ENCODE measurements at places on chromosomes 5 and 9. TPM values are rescaled to one million over a fixed set of nuclear protein-coding genes. Genes with fewer than 3 reads are reported as not detected.

- DNase-seq, result no peak
- no peak overlapping the region for H3K27ac ChIP-seq
- H3K4me3 ChIP-seq, result no peak overlapping the region
- H3K36me3 ChIP-seq, result no peaks in the 10 kb centered on the region
- H3K27me3 ChIP-seq, result no peaks in the 10 kb centered on the region
- H3K4me1 ChIP-seq, result no peaks in the 10 kb centered on the region
Observed at GRCh38 chr9:72758944-72759343, 193.9 kb downstream of the ALDH1A1 start.

GLRX gene
- 42.8 TPM for total RNA-seq

PDZD2 gene
- 8.6 TPM for total RNA-seq

FAM151B gene
- total RNA-seq, result 2.5 TPM

DNA sequence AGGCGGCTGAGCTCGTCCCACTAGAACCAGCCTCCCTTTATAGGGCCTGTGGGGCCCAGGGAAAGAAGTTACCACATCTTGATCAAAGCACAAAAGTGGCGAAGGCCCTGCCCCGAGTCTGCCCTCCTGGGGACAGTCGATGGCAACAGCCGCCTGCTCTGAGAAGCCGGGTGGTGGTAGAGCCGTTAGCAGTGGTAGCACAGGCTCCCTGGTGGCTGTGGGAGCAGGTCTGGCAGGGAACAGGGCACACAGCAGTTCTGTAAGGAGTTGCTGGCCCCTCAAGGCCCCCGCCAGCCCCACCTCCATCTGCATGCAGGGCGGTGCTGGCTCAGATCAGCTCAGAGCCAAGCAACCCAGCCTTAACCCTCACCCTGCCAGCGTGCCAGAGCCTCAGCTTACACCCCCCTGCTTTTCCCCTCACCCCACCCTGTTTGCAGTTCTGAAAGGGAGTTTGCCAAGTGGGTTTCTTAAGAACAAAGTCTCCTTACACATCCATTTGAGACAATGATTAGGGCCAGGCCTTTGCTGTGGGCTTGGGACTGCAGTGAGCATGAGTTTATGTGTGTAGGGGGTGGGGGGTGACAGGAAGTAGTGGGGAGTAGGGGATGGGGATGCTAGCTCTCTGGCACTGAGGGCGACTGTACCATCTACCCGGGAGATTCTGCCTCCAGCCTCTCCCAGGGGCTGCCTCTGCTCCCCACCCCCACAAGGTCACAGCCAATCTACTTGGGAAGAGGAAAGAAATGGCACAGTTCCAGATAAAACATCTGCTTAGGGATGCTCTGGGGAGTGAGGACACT lies 11.8 kb downstream of the ACSL6 start:
- DNase-seq, result peak; percentile 56
- no peaks in the 10 kb centered on the region for H3K4me1 ChIP-seq
- no peaks in the 10 kb centered on the region for H3K36me3 ChIP-seq
- H3K4me3 ChIP-seq, result no peak overlapping the region
- H3K27ac ChIP-seq, result no peak overlapping the region
- no peaks in the 10 kb centered on the region for H3K27me3 ChIP-seq

- H3K4me3 ChIP-seq, result no peak overlapping the region
- no peak for DNase-seq
- H3K4me1 ChIP-seq, result peaks cover 59% of the 10 kb centered on the region
- no peaks in the 10 kb centered on the region for H3K27me3 ChIP-seq
- no peaks in the 10 kb centered on the region for H3K36me3 ChIP-seq
Observed at GRCh38 chr5:67287510-67288268, 91.1 kb upstream of the CD180 start.

DNA sequence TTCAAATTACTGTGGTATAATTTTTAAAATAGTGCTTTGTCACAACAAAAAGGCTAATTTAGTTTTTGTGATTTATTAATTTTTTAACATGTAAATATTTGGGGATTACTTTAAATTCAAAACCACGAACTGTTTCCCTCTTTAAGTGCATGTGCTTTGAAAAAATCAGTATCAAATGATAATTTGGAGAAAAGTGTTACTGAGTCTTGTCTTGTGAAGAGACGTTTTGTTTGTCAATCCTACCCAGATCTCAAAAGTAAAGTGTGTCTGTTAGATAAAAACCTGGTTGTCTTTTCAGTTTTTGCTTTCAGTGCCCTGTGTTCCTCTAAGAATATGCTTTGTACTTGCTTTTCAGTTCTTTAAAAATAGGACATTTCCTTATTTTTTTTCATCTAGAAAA lies 7.7 kb downstream of the ZSWIM6 start:
- H3K36me3 ChIP-seq, result no peaks in the 10 kb centered on the region
- no peak for DNase-seq
- H3K27me3 ChIP-seq, result no peaks in the 10 kb centered on the region

DNA sequence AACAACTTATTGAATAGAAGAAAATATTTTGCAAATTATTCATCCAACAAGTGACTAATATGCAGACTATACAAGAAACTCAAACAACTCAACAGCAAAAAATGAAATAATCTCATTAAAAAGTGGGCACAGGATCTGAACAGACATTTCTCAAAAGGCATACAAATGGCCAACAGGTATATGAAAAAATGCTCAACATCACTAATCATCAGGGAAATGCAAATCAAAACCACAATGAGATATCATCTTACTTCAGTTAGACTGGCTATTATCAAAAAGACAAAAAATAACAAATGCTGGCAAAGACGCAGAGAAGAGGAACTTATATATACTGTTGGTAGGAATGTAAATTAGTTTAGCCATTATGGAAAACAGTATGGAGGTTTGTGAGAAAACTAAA lies 1.8 kb upstream of the AMACR start:
- no peak overlapping the region for H3K27ac ChIP-seq
- no peaks in the 10 kb centered on the region for H3K36me3 ChIP-seq
- no peaks in the 10 kb centered on the region for H3K4me1 ChIP-seq
- no peak for DNase-seq

MORN5 gene
- 34.3 TPM for total RNA-seq

GRCh38 chr9:19939734-19940278 lies 151.0 kb upstream of the SLC24A2 start:
- H3K27me3 ChIP-seq, result no peaks in the 10 kb centered on the region
- H3K36me3 ChIP-seq, result no peaks in the 10 kb centered on the region
- no peak overlapping the region for H3K27ac ChIP-seq
- H3K4me3 ChIP-seq, result no peak overlapping the region
- peaks cover 10% of the 10 kb centered on the region for H3K4me1 ChIP-seq

DNA sequence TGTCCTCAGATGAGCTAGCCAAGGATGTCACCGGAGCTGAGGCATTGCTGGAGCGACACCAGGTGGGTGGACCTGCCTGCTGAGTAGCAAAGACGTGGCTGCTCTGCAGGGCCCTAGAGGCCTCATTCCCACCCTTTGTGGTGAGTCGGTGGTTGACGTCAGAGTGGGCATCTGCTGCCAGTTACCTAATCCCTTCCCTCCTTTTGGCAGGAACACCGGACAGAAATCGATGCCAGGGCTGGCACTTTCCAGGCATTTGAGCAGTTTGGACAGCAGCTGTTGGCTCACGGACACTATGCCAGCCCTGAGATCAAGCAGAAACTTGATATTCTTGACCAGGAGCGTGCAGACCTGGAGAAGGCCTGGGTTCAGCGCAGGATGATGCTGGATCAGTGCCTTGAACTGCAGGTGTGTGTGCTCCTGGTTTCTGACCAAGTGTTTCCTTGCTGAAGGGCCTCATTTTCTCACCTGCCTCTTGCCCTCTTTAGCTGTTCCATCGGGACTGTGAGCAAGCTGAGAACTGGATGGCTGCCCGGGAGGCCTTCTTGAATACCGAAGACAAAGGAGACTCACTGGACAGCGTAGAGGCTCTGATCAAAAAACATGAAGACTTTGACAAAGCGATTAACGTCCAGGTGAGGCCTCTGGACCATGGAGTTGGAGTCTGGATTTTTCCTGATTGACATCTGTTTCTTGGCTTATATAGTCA lies 48.9 kb downstream of the DYNC2I2 start:
- peaks cover 53% of the 10 kb centered on the region for H3K36me3 ChIP-seq
- H3K27ac ChIP-seq, result peak overlapping the region; percentile 73
- H3K27me3 ChIP-seq, result no peaks in the 10 kb centered on the region

- H3K36me3 ChIP-seq, result no peaks in the 10 kb centered on the region
- no peaks in the 10 kb centered on the region for H3K4me1 ChIP-seq
- H3K27me3 ChIP-seq, result no peaks in the 10 kb centered on the region
- H3K27ac ChIP-seq, result peak overlapping the region; percentile 27
- DNase-seq, result no peak
- H3K4me3 ChIP-seq, result no peak overlapping the region
Observed at GRCh38 chr9:119963258-119963797, 594.1 kb upstream of the BRINP1 start.

UBE2QL1 gene
- 5.5 TPM for total RNA-seq

GFM2 gene
- total RNA-seq, result 16.3 TPM

B4GALT7 gene
- 14.3 TPM for total RNA-seq

DNA sequence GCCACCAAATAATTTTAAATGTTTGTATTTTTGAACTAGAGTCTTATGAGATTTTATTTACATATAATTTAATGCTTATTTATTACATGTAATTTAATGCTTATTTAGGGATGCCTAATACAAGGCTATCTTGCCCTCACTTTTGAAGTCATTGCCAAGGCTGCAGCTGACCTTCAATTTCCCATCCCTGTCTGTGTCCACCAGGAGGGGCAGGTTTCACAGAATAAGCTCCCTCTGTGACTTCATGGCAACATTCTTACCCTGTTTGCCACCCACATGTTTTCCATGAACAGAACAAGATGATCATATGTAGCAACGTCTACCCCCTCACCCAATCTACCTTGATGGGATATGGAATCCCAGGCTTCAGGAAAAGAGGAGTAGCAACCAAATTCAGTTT lies 27.0 kb downstream of the C5 start:
- H3K36me3 ChIP-seq, result no peaks in the 10 kb centered on the region
- no peak for DNase-seq
- H3K4me3 ChIP-seq, result no peak overlapping the region
- H3K27me3 ChIP-seq, result no peaks in the 10 kb centered on the region

DNA sequence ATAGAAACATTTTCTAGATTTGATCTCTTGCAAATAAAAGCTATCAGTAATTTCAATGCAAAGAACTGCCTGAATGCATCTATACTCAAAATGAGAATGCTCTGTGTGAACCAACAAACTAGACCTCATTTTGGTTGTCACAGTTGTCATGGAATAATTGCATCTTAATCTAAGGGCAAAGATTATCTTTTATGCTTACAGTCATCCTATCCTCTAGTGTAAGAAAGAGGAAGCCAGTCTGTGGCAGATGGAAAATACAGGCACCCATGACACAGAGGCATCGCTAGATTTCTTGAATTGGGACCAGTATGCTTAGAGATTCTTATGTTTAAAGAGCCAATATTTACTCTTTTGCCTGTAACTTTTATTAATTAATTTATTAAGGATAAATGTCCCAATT lies 95.0 kb downstream of the MACIR start:
- no peaks in the 10 kb centered on the region for H3K27me3 ChIP-seq
- DNase-seq, result no peak
- H3K27ac ChIP-seq, result no peak overlapping the region
- no peak overlapping the region for H3K4me3 ChIP-seq
